ENCODE measurements at places on chromosomes 2 and 18.

- no peak for DNase-seq
Observed at GRCh38 chr2:102070058-102070642, 72.4 kb upstream of the IL1R1 start.

- no peak for DNase-seq
Observed at GRCh38 chr2:238173692-238174091, 14.9 kb downstream of the ERFE start.

DNA sequence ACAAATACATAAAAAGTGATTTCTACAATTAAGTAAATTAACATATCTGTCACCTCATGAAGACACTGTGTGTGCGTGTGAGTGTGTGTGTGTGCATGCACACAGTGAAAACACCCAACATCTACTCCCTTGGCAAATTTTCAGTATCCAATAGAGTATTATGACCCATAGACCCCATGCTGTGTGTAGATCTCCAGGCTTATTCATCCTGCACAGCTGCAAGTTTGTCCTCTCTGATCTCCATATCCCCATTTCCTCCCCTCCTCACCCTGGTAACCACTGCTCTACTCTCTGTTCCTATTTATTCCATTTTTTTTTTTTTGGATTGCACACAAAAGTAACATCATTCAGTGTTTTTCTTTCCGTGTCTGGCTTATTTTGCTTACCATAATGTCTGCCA, 391.0 kb downstream of the SOX11 start:
- no peak for DNase-seq

- DNase-seq = no peak
Observed at GRCh38 chr2:133123904-133124303, 444.4 kb downstream of the NCKAP5 start.

DNA sequence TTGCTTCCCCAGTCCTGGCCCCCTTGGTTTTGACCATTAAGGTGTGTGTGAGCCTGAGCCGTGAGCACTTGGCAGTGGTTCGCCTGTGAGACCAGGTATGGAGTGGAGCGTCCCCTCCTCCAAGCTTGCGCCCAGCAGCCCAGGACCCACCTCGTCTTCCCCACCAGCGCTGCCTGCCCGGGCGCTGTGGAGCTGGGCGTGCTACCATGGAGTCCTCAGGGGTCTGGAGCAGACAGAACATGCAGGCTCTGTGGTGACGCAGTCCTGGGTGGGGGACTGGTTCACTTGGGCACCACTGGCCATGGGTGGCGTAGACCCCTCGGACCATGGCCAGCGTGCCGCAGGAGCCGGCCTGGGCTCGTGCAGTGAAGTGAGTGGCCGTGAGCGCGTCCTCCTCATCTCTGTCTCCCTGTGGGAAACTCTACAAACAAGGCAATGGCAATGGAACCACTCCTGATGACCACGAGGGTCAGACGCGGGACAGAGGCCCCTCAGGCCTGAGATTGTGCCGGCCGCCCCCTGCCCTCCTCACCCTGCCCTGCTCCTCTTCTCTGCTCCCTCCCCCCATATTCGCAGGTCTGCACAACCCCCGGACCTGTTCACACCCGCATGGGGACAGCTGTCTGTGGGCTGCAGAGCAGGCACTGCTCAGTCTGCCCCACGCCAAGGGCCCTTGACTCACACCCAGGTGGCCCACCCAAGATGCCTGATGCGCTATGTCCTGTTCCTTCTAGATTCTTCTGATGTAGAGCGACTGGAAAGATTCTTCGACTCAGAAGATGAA, 15.0 kb downstream of the DTYMK start:
- no peak for DNase-seq

DNA sequence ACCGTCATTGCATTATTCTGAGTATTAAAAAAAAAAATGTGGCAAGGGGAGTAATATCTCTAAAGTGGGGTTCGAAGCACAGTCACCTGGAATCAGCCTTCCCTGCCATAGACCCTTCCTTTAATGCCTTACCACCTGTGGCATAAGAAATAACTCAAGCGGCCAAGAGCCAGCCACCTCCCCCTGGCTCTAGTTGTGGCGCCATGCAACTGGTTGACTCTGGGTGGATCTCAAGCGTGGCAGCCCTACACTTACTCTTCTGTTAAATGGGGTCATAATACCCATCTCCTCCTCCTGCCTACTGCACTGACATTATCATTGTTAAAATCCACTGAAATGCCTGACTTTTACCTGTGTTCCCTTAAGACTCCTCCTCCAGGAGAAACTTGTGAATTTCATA, 175.8 kb downstream of the SMAD7 start:
- DNase-seq = no peak

- DNase-seq = no peak
Observed at GRCh38 chr2:240791221-240791800, 28.7 kb downstream of the KIF1A start.

- DNase-seq = no peak
Observed at GRCh38 chr2:189088591-189089205, 90.9 kb downstream of the COL5A2 start.

GRCh38 chr2:203948733-203949132, 12.2 kb downstream of the ICOS start:
- DNase-seq = no peak

DNA sequence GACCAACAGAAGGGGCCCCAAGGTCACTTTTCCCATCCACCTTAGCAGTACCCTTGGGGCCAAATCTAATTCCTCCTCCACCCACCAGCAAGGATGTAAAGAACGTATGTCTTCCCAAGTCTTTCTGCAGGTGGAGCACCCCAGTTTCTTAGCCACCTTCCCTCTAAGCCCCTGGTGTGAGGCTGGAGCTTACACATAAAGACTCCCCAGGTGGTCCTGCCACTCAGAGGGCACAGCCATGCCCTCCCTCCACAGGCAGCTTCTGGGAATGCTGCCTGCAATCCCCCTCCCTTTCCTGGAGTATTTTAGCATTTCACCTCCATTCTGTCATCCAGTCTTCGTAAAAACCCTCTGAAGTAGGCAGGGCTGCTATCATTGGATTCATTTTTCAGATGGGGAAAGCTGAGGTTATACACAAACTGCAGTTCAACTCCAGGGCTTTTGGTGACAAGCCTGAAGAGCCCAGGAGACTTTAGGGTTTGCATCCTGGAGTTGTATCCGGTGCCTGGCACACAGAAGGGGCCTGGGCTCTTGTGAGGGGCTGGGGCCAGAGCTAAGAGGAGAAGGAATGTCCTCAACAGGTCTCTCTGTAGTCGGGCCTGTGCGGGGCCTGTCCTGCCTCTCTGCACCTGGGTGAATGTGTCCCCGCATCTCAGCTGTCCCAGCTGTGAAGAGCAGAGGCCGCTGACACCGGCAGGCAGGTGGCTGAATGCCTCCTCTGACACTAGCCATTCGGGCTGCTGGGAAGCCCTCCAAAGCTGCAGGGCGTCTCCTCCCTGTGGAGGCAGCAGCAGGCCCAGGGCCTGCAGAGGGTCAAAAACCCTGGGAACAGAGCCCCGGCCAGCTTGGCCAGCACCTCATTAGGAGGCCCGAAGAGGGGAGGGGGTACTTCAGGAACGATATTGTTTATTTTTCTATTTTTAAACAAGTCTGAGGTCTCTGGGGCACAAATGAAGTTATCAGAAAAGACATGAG, 27.6 kb downstream of the CIB4 start:
- DNase-seq = no peak

DNA sequence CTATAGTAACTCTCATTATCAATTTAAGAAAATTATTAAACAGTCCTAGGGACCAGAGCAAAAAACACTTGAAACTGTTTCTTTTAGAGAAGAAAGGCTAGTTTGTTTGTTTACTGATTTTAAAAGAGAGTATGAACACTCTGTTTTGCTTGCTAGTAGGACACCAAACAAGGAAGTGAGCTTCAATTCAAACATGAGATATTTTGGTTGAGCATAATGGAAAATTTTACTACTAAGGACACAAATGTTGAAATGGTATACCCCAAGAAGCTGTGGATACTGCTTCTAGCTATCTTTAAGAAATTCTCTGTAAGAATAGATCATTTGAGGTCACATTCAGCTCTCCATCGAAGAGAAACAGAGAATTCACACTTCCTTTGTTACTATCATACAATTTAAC, 216.3 kb upstream of the SMAD7 start:
- no peak for DNase-seq

DNA sequence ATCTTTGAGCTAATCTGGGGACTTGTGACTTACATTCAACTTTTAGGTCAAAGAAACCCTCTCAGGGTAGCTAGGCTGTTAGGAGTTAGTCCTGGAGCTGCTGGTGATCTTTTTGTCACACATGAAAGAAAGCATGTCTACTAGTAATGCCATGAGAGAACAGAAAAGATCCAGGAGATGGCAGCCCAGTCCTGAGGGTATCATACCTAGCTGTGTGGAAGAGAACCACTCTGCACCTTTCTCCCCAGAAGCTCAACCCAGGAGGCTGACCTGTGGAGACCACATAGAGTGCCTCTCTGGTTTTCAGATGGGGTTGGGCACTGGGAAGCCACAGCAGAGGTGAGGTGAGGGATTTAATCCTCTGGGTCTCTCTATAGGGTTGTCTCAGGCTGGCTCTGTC, 460.2 kb upstream of the UBE2E3 start:
- DNase-seq = peak; percentile 8

- DNase-seq = no peak
Observed at GRCh38 chr18:69957747-69958146, 10.1 kb upstream of the CD226 start.

- DNase-seq = peak; percentile 95
Observed at GRCh38 chr2:113886479-113887008, 3.3 kb upstream of the ACTR3 start.

- DNase-seq = no peak
Observed at GRCh38 chr2:13035866-13036265, 319.1 kb downstream of the TRIB2 start.

- DNase-seq = no peak
Observed at GRCh38 chr2:43441195-43441594, 154.6 kb downstream of the THADA start.

DNA sequence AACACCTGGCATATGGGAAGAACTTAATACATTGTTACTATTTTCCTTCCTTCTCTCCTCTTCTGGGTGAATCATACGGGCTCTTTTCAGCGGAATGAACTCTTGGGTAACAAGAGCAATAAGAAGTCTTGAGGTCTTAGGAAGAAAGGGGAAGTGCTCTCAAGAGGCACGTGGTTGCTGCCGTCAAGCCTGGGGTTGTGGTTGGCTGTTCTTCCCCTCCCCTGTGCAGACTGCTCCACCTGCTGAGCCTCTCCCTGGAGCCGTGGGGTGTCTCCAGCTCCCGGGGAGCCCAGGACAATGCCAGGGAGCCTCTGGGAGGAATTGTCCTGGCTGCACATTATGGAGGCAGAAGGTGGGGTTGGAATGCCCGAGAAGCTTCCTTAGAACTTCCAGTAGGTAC, 19.4 kb downstream of the TOGARAM2 start:
- DNase-seq = peak; percentile 94

DNA sequence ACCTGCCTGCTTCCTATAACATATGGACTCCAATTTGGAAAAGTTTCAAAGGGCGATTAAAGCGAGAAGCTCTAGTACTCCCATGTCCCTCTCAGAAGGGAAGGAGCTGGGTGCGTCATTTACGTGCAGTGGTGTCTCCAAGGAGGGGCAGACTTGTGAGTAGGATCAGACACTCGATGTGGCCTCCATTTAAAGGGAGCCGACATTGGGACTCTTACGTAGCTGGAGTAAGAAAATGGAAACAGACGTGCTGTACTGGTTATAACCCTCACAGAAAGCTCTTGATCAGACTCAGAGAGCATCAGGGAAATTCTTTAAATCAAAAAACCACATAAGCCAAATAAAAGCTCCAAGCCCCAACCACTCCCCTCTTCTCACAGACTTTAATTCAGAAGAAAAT, 198.5 kb downstream of the KLHL29 start:
- DNase-seq = no peak

- DNase-seq = peak; percentile 8
Observed at GRCh38 chr2:235614900-235615712, 121.3 kb downstream of the AGAP1 start.

- no peak for DNase-seq
Observed at GRCh38 chr2:183124957-183125255, 663 bp downstream of the NUP35 start.

DNA sequence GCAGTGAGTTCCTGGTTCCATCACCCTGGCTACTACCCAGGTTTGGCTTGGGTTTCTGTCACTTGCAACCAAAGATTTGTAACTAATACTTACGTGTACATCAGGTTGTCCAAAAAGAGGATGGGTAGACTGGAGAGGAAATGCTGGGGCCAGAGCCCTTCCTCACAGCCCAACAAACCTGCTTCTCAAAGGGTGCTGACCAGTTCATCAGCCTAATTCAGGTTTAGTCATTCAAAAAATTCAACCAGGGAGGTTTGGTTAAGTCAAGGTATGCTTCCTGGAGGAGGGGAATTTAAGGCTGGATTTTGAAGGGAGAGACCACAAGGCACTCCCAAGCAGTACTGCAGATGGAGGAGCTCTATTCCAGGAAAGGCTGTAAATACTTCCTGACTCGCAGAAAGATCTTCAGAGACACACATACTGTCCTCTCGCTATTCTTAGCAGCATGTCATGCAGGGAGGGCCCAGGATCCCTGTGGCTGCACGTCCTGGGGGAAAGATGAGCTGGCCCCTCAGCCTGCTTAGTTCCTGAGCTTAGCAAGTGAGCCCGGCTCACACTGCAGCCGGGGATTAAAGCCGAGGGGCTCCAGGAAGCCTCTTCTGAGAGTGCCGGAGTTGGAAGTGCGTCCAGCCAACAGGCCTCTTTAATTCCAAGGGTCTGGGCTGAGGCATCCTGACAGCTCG, 40.0 kb upstream of the BIN1 start:
- no peak for DNase-seq

DNA sequence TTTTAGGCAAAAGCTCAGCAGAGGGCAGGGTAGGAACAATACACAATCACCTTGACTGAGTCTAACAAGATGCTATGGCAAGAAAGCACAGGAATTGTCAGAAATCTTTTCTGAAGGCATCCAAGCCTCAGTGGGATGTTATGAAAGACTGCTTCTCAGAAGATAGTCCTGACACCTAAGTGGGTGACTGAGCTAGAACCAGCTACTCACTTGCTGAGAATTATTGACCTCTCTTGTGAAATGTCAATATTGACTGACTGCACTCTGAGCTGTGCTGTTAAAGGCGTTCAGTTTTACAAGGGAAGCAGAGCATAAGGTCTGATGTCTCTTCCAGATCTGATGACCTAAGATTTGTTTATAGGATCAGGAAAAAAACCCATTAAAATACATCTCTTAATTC, 46.1 kb downstream of the TACR1 start:
- DNase-seq = no peak

- DNase-seq = no peak
Observed at GRCh38 chr18:48543228-48543627, 4.4 kb downstream of the CTIF start.

- peak; percentile 81 for DNase-seq
Observed at GRCh38 chr18:7272311-7273049, 41.6 kb downstream of the LRRC30 start.

- DNase-seq = no peak
Observed at GRCh38 chr2:21643180-21643579, 519.4 kb downstream of the TDRD15 start.

DNA sequence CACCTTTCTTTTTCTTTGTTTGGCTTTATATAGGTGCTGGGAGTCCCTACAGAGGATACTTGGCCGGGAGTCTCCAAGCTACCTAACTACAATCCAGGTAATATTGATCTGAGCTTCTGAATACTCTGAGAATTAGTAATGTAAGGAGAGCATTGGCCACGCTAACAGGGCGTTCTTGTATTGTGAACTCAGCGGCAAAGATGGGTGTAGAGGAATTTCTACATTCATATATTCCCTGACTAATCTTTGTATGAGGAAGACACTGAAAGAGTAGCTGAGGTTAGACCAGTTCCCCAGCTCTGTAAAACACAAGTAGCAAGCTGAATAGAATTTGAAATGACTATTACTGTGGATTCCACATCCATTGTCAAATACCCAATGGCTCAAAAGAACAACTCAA, 48.5 kb downstream of the CDK15 start:
- no peak for DNase-seq

- DNase-seq = no peak
Observed at GRCh38 chr2:138950486-138950885, 170.3 kb upstream of the NXPH2 start.
